ENCODE measurements at places on chromosomes 12 and 14. TPM values are rescaled to one million over a fixed set of nuclear protein-coding genes. Genes with fewer than 3 reads are reported as not detected.

DNA sequence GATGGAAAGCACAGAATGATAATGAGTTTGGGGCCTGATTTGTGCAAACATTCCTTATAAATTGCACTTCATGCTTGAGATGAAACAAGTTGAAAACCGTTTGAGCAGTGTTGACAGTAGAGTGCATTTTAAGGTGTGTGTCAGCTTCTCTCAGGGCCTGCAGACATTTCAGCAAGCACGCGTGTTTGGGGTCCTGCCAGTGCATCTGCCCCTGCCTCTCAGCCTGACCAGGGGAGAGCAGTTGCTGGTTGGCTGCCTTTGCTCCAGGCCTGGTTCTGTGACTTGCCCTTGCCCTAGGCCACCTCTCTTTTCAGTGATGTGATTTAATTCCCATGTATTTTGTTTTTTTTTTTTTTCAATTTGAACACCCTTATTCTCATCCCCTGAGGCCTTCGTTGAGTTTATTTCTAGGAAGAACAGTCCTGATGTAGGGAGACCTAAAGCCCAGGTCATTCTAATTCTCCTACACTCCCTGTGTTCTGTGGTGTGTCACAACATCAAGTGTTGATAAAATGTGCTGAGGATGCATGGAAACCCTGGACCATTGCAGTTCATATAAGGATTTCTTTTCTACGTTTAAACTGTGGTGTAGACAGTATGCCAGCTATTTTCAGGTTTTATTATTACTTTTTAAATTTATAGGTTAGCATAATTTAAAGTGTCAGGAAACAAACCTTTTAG is 40.1 kb upstream of the AMN start:
- DNase-seq: no peak

- DNase-seq: no peak
Observed at GRCh38 chr12:44294649-44295048, 458.8 kb downstream of the TMEM117 start.

DNA sequence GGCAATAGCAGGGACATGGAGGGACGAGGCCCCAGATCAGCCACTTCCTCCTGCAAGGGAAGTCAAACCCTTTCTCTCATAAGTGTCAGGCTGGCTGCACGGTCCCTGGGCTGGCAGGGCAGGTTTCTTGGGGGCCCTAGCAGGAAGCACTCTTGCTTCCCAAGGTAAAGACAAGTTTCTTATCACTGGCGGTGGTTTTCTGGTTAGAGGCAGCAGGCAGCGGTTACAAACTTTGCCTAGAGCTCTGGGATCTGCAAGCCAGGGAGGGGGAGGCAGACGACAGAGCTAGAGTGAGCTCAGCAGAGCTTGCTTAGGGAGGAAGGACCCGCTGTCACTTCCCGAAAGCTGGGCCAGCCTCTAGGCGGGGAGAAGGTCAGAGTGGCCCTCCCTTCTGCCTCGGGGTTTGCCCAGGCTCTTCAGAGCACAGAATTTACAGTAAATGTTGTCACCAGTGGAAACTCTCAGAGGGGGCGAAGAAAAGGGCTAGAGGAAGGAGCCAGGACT is 20.4 kb downstream of the BATF start:
- DNase-seq: peak; percentile 57

DNA sequence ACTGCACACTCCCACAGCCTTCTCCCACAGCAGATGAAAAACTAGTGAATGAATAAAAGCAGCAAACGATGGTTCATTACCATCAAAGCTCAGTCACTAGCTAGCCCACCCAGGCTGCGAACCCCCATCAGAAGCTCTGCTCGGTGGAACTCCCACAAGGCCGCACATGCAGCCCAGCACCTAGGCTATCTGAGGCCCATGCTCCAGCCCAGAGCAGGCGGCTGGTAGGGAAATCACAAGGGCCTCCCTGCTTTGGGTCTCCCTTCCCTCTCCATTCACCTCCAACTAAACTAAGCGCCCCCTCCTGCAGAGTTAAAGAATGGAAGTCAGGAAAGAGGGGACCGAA is 69.0 kb downstream of the ITPK1 start:
- DNase-seq: no peak

DNA sequence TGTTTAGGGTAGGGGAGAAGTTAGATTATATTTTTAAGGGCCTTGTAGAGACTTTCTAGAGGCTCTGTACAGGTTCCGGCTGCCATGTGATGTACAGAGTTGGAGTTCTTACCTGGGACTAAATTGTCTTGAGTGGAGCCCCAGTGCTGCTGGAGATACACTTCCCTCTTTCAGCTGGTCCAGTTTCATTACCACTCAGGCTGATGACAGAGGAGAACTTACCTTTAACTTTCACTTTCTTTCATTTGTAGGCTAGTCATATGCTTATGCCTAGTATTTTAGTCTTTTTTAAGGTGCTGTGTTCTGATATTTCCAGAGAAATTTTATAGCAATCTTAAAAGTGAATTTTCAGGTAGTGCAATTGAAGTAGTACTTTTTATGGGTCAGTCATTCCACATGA is 117.3 kb downstream of the ERC1 start:
- no peak for DNase-seq

- no peak for DNase-seq
Observed at GRCh38 chr12:103996595-103996994, 30.9 kb downstream of the TDG start.

- DNase-seq: no peak
Observed at GRCh38 chr12:102169922-102170621, 27.6 kb downstream of the PMCH start.

- no peak for DNase-seq
Observed at GRCh38 chr14:67757175-67757574, 55.5 kb downstream of the RDH12 start.

GRCh38 chr14:64983439-64984310 is 3.0 kb upstream of the FNTB start:
- DNase-seq: no peak

GRCh38 chr12:126191031-126191891 is 1126.0 kb downstream of the AACS start:
- DNase-seq: no peak

DNA sequence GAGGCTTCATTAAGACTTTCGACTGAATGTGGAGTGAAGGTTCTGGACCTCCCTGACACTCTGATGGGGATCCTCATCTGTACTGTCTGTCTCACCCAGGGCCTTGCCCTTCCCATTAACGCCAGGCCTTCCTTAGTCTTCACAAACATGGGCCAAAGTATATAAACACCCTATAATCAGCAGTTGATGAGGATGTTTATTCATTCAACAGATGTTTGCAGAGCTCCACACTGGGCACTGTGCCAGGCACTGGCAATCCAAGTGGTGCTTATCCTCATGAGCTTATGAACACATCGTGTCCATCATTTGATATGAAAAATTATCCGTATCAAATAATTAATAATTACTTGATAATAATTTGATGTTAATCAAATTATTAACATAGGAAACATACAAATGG is 454.4 kb downstream of the FUT8 start:
- no peak for DNase-seq

DNA sequence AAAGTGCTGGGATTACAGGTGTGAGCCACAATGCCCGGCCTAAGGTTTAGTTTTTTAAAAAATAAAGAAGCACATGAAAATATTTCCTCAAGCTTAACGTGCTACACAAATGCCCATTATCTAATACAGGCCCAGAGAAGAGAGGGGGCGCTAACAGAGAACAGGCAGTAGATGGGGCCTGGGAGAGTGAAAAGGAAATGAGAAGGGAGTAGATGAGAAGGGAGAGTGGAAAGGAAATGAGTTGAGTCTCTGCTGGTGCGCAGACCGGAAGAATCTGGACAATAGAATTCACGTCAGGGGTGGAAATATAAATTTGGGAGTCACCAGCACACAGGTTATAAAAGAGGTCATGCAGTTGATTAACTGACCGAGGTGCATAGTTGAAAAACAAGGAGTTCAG is 10.7 kb downstream of the PXN start:
- DNase-seq: no peak

DNA sequence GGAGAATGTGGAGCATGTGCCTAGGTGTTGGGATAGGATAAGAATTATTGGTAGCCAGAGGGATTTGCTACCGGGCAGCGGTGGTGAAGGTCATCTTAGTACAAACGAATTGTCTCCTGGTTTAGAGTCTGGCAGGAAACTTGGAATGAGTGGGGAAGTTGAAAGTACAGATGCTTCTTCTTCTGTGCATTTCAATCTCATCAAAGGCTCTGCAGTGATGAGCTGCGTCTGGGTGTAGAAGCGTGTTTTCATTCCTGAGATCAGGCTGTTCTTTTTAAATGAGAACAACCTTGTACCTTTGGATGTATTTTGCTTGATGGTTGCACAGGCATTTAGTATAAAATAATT is 2.1 kb downstream of the WNK1 start:
- DNase-seq: no peak

DNA sequence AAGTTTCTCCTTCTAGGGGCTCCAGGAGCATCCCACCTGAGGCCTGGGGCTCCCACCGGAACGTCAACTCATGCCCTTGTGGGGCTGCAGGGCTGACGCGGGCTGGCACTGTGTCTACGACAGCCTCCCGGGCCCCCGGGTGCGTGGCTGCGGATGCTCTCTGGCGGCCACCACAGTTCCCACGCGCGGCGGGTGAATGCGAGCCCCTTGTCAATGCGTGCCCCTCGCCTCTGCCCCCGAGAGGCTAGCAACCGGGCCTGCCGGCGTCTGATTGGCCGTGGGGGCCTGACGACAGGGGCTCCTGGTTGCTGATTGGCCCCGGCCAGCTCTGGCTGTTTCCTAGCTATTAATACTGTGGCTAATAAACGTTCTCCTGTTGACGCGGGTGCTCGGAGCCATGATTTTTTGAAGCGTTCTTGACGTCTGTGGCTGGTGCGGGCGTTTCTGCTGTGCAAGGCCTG is 1.8 kb upstream of the MEG3 start:
- peak; percentile 67 for DNase-seq

DNA sequence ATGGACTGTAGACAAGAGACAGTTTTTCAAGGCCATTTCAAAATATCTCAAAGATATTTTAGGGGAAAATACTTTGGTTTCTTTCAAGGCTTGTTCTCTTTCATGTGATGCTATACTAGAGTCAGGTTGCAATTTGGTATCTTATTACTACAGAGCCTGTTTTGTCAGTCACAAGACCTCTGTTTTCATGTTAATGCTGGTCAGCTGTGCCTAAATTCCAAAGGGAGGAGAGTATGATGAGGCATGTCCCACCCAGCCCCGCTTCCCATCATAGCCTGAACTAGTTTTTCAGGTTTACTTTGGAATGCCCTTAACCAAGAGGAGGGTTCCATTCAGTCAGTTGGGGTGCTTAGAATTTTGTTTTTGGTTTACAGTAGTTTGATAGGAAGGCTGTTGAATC is 52.6 kb downstream of the GPHB5 start:
- DNase-seq: no peak

DNA sequence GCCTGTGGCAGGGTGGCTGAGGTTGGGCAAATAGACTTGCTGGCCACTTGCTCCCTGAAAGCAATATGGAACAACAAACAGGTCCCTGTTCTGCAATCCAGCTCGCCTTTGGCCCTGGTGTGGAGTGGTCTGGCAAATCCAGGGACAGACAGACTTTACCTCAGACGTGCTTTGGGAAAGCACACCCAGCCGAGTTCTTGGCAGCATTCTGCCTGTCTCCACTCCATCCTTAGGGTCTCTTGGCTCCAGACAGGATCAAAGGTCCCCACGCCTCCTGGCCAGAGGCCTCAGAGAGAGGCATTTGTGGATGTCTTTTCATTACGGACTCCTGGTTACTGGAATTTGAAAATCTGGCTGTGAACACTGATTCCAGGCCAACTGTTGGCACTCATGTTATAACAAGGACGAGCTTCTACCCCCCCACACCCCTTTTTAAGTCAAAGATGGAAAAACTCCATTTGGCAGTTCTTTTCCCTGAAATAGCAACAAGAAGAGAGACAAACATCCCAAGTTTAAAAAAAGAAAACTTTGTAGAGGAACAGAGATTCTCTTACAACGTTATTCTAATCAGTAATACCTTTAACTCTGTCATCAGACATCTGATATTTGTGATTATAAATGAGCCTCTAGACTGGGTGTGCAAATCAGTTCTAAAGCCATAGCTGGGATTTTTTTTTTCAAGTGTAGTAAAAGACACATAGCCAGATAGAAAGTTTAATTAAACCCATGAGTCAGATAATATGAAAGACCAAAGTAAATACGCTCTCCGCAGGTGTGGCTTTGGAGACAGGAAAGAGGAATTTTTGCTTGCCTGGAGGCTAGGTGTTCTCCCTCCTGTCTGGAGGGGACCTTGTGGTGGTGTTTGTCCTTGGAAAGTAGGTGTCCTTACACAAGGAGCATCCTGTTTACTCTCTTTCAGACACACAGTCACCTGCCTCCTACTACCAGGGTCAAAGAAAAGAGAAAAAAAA is 60.7 kb downstream of the GALNT8 start:
- no peak for DNase-seq

- no peak for DNase-seq
Observed at GRCh38 chr12:66555113-66555512, 123.8 kb downstream of the GRIP1 start.

DNA sequence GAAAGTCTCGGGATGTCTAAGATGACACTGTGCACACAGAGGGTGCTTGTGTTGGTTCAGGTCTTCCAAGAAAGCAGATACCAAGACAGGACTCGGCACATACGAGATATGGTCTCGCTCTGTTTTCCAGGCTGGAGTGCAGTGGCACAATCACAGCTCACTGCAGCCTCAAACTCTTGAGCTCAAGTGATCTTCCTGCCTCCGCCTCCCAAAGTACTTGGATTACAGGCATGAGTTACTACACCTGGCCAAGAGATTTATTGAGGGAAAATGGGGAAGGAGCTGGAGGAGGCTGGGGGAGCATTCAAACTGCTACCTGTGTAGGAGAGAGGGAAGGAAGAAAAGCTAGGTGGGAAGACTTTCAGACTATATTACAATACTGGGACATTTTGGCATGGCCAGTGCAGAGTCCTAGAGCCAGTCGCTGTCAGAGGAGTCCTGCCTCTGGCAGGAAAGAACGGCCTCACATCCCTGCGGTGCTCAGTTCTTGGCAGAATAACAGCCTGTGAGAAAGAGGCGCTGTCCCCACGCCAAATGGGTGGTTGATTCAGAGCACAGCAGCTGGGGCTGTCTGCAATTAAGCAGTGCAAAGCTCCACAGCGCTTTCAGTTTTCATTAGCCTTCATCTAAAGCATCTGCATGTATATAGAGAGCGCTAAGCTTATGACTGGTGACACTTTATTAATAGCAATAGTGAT is 18.3 kb downstream of the SLC17A8 start:
- DNase-seq: peak; percentile 70

DNA sequence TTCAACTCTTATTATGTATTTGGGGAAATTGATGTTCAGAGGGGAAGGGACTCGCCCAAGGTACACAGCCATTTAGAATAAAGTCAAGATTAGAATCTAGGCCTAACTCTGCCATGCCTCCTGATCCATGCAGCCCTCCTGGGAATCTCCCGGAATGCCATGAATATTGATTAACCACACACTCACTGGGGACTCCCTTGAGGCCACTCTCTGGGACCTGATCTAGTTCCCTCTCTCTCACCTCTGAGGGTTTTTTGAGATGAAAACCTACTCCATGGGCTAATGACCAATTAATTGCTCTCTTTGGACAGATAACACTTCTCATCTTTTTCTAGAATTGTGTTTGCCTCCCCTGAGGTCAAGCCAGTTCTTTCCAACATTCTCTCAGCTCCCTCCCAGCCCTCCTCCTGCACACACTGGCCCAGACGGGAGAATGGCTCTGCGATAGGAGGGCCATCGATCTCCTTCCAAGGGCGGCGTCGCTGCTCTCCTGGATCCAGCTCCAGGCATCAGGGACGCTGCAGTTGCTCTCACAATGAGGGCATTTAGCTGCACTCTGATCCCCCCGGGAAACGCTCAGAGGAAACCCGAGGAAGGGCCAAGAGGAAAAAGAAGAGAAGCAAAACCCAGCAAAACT is 22.6 kb downstream of the WSCD2 start:
- DNase-seq: no peak

GRCh38 chr12:46266382-46266791 is 2.5 kb downstream of the SLC38A1 start:
- no peak for DNase-seq

The PMEL gene
- 0.56 TPM for total RNA-seq

The CKAP4 gene
- total RNA-seq: 52.3 TPM

The DNM1L gene
- 46.8 TPM for total RNA-seq

All from heart left ventricle (tissue), 16 donors.